ENCODE measurements at places on chromosomes 1 and 21.

DNA sequence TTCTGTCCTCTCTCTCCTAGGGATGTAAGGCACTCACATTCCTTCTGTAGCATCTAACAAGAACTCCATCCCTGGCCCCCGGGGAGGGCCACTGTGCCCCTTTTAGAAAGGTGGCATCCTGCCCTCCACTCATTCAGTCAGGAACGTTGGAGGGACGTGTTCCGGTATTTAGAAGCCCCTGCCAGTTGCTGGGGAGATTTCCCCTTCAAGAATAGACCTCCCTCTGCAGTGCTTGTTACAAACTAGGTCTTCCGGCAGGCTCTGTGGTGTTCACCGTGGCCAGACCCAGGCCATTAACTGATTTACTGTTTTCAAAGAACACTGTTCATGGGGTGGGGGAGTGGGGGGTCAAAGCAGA is 779 bp downstream of the PCP4L1 start:
- no peak for DNase-seq

- DNase-seq: no peak
Observed at GRCh38 chr1:61941794-61942193, 199.5 kb downstream of the PATJ start.

DNA sequence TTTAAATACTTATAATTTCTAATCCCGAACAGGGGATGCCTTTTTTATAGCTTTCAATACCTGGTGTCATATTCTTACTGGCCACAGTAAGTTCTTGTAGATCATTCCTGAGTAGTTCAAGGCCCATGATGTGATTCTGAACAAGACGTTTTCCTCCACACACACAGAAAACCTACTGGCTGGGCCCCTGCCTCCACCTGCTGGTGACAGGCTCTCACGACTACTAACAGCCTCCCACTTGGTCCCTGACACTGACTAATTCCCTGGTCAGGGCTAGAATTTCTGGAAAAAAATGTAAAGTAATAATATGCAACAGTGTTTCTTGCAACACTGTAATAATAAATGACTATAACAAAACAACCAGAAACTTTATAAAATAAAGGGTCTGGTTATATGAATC is 50.4 kb upstream of the RIPK4 start:
- DNase-seq: peak; percentile 17

DNA sequence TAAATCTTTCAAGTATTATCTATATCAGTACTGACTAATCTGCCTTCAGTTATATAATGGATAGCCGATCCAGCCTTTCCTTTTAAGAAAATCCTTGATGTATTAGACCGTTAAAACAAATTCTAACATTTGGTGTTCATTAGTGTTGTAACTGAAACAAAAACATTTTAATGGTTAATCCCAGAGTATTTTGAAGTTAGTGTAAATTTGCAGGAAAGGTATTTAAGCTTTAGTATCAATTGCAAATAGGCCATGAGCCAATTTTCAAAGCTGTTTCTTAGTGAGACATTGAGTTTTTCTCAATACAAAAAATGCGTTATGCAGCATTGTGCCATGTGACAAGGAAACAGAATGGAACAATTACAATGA is 29.6 kb downstream of the DISP1 start:
- no peak for DNase-seq

DNA sequence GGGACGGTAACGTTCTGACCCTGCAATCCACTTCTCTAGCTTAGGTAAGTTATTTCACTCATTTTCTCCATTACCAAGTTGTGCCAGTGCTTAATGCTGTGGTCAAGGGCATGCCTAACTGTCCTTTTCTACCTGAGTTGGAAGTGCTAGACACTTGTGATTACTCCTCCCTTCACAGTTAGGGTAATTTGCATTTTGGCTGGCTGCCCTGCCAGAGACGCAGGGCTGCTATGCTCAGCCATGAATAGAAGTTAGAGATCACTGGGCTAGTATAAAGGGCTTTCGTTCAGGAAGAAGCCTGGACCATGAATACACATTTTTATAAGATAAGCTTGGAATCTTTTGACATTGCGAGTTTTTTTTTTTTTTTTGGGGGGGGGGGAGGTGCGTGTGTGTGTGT is 633.2 kb upstream of the NEGR1 start:
- peak; percentile 43 for DNase-seq

DNA sequence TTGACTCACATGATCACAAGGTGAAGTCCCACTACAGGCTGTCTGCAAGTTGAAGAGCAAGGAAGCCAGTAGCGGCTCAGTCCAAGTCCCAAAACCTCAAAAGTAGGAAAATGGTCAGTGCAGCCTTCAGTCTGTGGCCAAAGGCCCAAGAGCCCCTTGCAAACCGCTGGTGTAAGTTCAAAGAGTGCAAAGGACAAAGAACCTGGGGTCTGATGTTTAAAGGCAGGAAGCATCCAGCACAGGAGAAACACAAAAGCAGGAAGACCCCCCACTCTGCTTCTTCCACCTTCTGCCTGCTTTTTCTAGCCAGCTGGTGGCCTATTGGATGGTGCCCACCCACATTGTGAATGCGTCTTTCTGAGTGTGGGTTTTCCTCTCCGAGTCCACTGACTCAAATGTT is 2222.6 kb downstream of the MRPL39 start:
- no peak for DNase-seq

DNA sequence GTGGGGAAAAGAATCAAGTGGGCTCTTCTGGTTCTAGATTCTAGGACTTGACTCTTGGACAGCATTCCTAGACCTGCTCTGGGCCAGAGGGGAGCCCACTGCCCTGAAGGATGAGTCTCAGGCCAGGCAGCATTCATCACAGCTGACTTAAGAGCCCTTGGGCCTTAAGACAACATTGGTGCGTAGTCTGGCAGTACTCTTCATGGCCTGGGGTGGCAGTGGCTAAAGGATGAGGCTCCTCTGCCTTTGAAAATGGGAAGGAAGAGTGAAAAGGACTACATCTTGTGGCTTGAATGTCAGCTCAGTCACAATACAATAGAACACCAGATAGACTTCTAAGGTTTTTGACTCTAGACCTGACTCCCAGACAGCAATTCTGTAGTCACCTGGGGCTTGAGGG is 1415.1 kb upstream of the PRMT6 start:
- DNase-seq: no peak

DNA sequence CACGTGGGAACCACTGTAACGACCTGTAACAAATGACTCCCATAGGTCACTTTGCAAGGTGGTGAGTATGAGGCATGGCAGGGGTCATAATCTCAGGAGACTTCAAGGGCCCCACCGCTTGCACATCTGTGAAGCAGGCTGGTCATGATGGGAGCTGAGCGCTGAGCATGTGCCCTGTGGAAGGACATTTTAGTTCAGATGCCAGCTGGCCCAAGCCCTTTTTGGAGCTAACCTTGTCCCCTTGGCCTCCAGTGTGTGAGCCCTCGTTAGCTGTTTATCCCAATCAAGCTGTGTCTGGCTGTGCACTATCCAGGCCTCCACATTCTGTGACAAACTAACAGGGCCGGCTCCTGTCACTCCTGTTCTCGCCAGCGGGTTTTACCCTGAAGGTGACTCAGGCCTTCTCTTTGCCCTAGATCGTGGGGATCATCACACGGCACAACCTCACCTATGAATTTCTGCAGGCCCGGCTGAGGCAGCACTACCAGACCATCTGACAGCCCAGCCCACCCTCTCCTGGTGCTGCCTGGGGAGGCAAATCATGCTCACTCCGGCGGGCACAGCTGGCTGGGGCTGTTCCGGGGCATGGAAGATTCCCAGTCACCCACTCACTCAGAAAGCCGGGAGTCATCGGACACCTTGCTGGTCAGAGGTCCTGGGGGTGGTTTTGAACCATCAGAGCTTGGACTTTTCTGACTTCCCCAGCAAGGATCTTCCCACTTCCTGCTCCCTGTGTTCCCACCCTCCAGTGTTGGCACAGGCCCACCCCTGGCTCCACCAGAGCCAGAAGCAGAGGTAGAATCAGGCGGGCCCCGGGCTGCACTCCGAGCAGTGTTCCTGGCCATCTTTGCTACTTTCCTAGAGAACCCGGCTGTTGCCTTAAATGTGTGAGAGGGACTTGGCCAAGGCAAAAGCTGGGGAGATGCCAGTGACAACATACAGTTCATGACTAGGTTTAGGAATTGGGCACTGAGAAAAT is 7.6 kb downstream of the NPPA start:
- no peak for DNase-seq

GRCh38 chr1:196131691-196132090 is 476.5 kb downstream of the KCNT2 start:
- DNase-seq: no peak

DNA sequence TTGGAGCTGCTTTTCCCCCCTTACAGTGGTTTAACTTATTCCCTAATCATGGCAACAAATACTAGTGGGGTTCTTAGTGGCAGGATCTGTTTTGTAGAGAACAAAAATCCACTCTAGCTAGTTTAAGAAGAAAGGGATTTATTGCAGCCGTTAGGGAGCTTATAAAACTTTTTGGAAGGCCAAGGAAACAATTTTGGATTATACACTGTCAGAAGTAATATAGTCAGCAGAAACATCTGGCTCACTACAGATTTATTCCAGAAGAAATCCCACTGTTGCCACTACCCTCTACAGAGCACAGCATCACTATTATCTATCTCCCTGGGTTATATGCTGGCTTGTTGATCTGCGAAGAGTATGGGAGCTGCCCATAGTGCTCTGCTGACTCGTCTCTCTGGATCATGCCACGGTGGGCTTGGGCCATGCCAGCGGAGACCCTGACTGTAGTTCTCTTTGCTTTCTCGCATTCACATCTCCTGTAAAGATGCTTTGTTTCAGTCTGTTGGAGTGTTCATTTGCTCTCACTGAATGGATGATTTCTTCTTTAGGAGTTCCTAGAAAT is 107.5 kb downstream of the ODF2L start:
- DNase-seq: no peak

DNA sequence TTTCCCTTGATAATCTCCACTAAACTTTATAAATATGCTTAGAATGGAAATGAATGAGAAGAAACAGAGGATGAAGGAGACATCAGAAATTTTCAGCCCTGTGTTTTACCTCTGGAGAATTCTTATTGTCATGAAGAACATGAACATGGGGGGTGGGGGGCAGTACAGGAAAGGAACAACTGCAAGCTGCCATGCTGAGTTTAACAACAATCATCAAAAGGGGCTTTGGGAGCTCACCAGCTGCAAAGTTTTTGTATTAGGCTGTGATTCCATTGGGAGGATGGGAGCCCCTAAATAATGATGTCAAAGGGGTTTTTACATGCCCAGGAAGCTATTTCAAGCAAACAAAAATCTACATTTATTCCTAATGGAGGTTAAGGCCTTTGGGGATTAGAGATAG is 103.3 kb downstream of the AKT3 start:
- DNase-seq: no peak

- DNase-seq: no peak
Observed at GRCh38 chr21:17492415-17493168, 20.3 kb upstream of the CXADR start.

GRCh38 chr1:215793180-215793579 is 226.1 kb downstream of the KCTD3 start:
- no peak for DNase-seq

DNA sequence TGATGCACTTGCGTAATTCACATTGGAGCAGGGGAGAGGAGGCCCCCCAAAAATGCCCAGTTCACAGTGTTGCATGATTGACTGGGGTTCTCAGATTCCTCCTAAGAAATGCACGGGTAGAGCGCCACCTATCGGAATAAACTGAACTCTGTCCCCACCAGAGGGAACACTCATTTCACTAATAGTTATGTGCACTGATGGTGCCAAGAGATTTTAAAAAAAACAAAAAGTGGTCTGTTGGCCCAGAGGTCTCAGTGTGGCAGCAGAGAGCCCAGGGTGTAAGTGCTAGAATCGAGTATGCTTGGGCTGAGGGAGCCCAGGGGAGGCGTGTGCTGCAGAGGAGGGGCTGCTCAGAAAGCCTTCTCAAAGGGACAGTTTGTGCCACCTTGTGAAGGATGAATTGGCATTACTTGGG is 6.9 kb downstream of the PINK1 start:
- peak; percentile 30 for DNase-seq

DNA sequence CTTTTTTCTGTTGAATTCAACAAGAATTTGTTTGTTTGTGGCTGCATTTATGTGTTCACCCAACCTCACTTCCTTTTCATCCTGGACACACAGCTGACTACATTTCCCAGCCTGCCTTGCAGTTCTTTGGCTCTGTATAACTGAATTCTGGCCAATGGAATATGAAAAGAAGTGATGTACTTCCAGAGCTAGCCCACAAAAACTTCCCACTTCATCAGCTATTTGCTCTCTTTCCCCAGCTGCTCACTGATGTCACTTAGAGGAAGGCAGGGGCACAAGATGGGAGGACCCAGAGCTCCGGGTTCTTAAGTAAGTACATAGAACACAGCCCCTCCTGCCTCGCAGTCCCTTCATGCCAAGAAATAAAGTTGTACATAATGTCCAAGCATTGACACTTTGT is 235.0 kb upstream of the FGGY start:
- no peak for DNase-seq

Data from NCI-H1105 (cell line).